ENCODE measurements at places on chromosomes 3 and 15.

DNA sequence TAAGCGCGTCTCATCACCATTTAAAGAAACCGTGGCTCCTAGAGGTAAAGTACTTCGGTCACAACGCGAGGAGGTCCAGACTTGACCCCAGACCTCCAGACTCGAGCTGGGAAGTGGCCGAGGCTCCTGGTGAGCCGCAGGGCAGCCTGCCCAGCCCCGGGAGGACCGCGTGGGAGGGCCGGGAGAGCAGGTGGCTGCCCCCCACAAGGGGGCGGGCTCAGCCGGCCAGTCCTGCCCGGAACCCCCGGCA, at the start of gene SLC27A2:
Gene SLC27A2 (plus strand): TSS at position 228 of the 250 bp plus-strand sequence. CDS start 232 bp downstream, outside the sequence.
- no peak for ATAC-seq

GRCh38 chr15:44909423-44909822, 47.1 kb upstream of the TERB2 start:
- ATAC-seq: no peak

- ATAC-seq: peak; percentile 59
Measured at GRCh38 chr3:42345811-42346210, 64.6 kb downstream of the LYZL4 start.

DNA sequence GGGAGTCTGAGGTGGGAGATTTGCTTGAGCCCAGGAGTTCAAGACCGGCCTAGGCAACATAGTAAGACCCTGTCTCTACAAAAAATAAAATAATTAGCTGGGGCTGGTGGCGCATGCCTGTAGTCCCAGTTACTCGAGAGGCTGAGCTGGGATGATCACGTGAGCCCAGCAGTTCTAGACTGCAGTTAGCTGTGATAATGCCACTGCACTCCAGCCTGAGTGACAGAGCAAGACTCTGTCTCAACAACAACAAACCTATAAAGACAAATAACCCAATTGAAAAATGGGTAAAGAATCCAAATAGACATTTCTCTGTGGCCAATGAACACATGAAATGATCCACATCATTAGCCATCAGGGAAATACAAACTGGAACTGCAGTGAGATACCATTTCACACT, 1.1 kb upstream of the RPL32 start:
- ATAC-seq: no peak

DNA sequence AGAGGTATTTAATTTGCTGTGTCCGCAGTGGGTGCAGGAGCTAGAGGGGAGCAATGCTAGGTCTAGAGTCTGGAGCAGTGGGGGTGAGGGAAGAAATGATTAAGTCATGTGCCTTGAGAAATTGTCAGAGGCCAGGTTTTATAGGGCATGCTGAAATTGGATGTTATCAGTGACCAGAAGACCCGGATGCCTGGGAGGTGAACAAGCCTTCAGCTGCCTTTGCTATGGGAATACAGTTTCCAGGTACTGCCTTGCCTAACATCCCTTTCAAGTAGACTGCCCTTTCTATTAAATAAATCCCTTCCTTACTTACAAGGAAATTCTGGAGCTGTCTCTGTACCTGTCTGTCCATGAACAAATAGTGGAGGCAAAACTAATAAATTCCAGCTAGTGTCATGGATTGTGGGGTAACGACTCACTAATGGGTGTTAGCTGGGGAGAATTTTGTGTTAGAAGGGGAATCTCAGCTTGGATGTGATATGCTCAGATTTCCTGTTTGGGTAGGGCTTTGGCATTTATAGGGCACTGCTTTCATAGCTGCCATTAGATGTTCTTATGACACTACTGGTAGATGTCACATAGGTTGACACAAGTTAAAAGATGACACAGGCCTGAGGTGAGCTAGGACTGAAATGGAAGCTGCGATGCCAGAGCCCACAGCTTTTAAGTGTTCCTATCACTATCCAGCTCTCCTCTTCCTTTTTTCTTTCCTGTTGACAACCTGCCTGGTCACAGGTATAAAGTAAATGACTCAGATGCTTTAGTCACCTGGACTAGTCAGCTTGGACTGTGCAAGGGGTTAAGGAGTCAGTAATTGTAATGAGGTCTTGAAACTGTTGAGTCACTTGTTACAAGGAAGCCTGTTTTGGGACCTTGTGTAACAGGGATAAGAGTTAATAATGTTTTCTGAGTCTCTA, 21.3 kb downstream of the CHD2 start:
- peak; percentile 87 for ATAC-seq

GRCh38 chr3:15269091-15269989, 63.0 kb downstream of the SH3BP5 start:
- ATAC-seq: peak; percentile 86

DNA sequence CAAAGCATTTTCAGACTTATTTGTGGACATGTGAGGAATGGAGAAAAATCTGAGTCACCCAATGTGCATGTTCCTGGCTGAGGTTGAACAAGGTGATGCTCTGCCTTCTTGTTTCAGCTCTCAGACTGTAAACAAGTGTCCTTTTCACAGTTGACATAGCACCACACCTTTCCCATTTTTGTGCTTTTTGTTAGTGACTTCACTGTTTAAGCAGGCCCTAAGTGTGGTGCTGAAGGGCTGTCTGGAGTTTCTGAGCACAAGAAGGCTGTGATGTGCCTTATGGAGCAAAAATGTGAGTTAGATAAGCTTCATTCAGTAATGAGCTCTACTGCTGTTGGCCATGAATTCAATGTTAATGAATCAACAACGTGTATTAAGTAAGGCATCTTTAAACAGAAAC, 20.4 kb downstream of the ABI3BP start:
- no peak for ATAC-seq

GRCh38 chr15:98671060-98672008, 23.0 kb downstream of the IGF1R start:
- no peak for ATAC-seq

Data from activated CD4-positive, CD25-positive, alpha-beta regulatory T cell treated with anti-CD3 and anti-CD28 coated beads, Interleukin-2, amount 50 U/mL, for 24 hours (primary cell).